Progenitor cell of endocrine pancreas (in vitro differentiated cells): ENCODE measurements at places on chromosomes 5 and 9.
A peak's percentile ranks its signal among the peaks of the same experiment; 100 is the strongest.

GRCh38 chr9:129175825-129176633 lies 2.0 kb downstream of the IER5L start:
- H3K27me3 ChIP-seq: peaks cover 18% of the 10 kb centered on the region
- H3K27ac ChIP-seq: peak overlapping the region; percentile 96
- DNase-seq: peak; percentile 63
- peaks cover 21% of the 10 kb centered on the region for H3K4me1 ChIP-seq

DNA sequence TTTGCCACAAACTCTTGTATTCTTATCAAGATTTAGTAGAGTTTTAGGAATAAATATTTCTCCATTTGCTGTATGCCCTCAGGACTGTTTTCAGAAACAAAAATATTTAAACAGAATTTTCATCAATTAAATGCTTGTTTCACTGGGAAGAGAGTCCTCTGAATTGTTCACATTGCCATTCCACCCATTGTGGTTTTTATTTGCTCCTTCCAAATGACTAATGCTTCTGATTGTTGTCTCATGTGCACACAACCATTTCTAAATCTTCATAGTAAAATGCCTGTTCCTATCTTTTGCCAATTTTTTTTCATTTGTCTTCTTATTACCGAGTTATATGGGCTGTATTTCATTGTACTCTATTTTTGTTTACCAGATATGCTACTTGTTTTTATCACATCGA lies 10.6 kb downstream of the MARCOL start:
- H3K27ac ChIP-seq: no peak overlapping the region
- H3K36me3 ChIP-seq: no peaks in the 10 kb centered on the region
- no peak overlapping the region for H3K4me3 ChIP-seq
- H3K4me1 ChIP-seq: peaks cover 2% of the 10 kb centered on the region
- peaks cover 20% of the 10 kb centered on the region for H3K27me3 ChIP-seq

- H3K36me3 ChIP-seq: no peaks in the 10 kb centered on the region
- no peak for DNase-seq
- no peak overlapping the region for H3K27ac ChIP-seq
Measured at GRCh38 chr5:147073098-147073497, 161.7 kb upstream of the STK32A start.

DNA sequence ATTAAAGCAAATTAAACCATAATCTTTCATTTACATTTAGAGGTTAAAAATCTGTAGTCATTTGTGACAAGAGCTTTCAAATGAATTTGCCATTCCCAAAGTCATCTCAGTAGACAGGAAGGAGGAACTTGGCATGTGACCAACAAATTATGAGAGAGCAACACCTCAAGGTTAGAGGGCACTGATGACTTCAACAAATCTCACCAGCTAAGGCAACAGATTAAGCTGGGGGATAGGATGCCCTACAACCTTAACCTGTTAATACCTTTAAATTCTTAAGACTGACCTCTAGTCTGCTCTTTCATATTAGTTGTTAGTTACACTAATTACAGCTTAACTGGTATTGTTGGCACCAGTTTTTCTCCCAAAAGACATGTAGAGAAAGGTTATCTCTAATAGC lies 18.4 kb downstream of the POU5F2 start:
- no peaks in the 10 kb centered on the region for H3K27me3 ChIP-seq
- peaks cover 12% of the 10 kb centered on the region for H3K4me1 ChIP-seq
- H3K36me3 ChIP-seq: no peaks in the 10 kb centered on the region

DNA sequence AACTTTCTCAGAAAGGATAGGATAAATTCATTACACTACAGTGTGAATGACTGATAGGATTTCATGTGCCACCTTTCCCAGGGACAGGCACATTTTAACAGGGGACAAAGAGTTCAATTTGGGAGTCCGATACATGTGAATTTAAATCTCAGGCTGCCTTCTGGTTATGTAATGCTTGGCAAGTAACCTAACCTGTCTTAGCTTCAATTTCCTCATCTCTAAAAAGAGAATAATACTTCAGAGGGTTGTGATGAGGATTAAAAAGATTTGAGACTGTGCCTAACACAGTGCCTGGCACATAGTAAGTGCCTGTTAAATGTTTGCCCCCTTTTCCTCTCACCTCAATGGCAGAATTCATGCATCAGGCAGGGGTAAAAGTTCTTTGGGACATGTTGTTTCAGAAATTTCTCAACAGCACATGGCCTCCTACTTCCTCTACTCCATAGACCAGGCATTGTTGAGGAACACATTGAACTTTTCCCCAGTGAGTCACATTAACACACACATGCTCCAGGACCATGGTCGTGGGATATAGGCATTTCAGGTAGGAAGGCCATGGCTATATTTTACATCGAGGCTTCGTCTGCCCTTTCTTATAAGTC lies 94.6 kb upstream of the EGFLAM start:
- no peak overlapping the region for H3K4me3 ChIP-seq
- no peak overlapping the region for H3K27ac ChIP-seq
- H3K4me1 ChIP-seq: no peaks in the 10 kb centered on the region
- no peaks in the 10 kb centered on the region for H3K36me3 ChIP-seq

GRCh38 chr5:32545102-32545800 lies 40.1 kb upstream of the SUB1 start:
- no peaks in the 10 kb centered on the region for H3K4me1 ChIP-seq
- H3K4me3 ChIP-seq: no peak overlapping the region
- no peak for DNase-seq
- no peaks in the 10 kb centered on the region for H3K27me3 ChIP-seq
- H3K36me3 ChIP-seq: no peaks in the 10 kb centered on the region

DNA sequence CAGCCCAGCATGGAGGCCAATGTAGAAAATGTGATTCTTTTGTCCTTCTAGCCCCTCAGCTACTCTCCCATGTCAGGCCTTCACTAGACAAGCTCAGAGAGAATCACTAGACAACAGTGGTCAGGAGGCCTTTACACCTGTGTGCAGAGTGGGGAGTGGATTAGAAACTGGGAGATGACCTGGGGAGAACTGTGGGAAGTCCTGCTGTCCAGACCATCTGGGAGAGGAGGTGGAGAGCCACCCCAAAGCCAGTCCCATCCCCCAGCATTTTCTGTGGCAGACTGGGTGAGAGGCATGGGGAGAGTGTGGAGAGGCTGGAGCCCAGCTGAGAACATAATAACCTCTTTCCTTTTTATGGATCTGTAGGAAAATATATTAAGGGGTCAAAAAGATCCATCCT lies 452.0 kb upstream of the DMAC1 start:
- H3K4me1 ChIP-seq: peaks cover 19% of the 10 kb centered on the region
- no peak overlapping the region for H3K4me3 ChIP-seq
- DNase-seq: no peak
- H3K27ac ChIP-seq: no peak overlapping the region

GRCh38 chr9:135523521-135524129 lies 2.4 kb downstream of the LCN1 start:
- H3K4me1 ChIP-seq: no peaks in the 10 kb centered on the region
- no peak overlapping the region for H3K4me3 ChIP-seq
- no peak for DNase-seq
- no peak overlapping the region for H3K27ac ChIP-seq

DNA sequence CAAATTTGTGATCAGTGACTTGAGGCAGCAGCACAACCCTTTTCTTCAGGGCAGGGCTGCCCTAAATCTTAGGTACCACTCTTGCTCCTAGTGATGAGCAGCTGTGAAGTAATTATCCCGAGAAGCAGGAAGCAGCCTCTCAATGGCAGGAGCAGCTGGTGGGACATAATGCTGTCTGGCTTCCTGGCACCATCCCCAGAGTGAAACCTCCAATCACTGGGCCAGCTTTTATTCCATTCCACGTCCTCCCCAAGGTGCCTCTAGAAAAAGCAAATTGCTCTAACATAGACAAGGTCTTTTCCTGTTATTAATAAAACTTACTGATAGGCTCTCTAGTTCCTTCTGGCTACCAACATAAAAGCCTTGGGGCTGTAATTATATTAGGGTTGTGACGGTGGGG lies 154.0 kb downstream of the FRMD3 start:
- no peaks in the 10 kb centered on the region for H3K27me3 ChIP-seq
- no peaks in the 10 kb centered on the region for H3K36me3 ChIP-seq
- peaks cover 12% of the 10 kb centered on the region for H3K4me1 ChIP-seq
- no peak for DNase-seq

- no peaks in the 10 kb centered on the region for H3K27me3 ChIP-seq
- H3K4me3 ChIP-seq: no peak overlapping the region
- DNase-seq: no peak
- no peak overlapping the region for H3K27ac ChIP-seq
- no peaks in the 10 kb centered on the region for H3K4me1 ChIP-seq
- peaks cover 5% of the 10 kb centered on the region for H3K36me3 ChIP-seq
Measured at GRCh38 chr9:127340721-127341120, 56.2 kb upstream of the SLC2A8 start.

- DNase-seq: no peak
- no peaks in the 10 kb centered on the region for H3K36me3 ChIP-seq
- no peak overlapping the region for H3K27ac ChIP-seq
- H3K27me3 ChIP-seq: peaks cover 7% of the 10 kb centered on the region
- H3K4me1 ChIP-seq: no peaks in the 10 kb centered on the region
Measured at GRCh38 chr5:74179179-74179578, 461.3 kb downstream of the ENC1 start.

- no peak overlapping the region for H3K4me3 ChIP-seq
- no peak for DNase-seq
Measured at GRCh38 chr9:27701587-27701986, 128.3 kb upstream of the C9orf72 start.

- no peak for DNase-seq
- no peak overlapping the region for H3K27ac ChIP-seq
- no peaks in the 10 kb centered on the region for H3K4me1 ChIP-seq
- H3K27me3 ChIP-seq: no peaks in the 10 kb centered on the region
Measured at GRCh38 chr9:138098908-138099791, 221.6 kb downstream of the CACNA1B start.

DNA sequence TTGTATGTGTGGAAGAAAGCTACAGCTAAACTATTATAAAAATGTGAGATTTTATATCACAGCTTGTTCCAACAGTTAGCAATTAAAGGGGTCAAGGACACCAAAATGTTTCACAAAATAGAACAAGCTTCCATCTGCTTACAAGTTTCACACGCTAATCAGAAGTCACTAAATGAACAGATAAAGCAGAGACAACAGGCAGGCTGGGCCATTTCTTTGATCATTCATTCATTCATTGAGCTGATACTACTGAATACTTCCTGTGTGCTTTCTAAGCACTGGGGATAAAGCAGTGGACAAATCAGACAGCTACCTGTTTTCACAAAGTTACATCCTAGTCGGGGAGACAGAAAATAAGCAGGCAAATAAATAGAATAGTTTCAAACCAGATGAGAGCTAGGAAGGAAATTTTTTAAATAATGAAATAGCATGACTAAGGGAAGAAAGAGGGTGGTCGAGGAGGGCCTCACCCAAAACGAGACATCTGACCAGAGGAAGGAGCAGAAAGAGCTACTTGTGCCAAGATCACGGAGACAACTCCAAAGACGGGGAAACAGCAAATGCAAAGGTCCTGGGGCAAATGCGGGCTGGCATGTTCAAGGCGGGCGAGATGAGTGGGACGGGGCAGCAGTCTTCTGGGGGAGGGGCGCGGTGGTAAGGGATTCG lies 1.2 kb downstream of the MAPK9 start:
- DNase-seq: no peak
- H3K36me3 ChIP-seq: peaks cover 9% of the 10 kb centered on the region
- peak overlapping the region; percentile 82 for H3K4me3 ChIP-seq
- peak overlapping the region; percentile 86 for H3K27ac ChIP-seq
- no peaks in the 10 kb centered on the region for H3K27me3 ChIP-seq

DNA sequence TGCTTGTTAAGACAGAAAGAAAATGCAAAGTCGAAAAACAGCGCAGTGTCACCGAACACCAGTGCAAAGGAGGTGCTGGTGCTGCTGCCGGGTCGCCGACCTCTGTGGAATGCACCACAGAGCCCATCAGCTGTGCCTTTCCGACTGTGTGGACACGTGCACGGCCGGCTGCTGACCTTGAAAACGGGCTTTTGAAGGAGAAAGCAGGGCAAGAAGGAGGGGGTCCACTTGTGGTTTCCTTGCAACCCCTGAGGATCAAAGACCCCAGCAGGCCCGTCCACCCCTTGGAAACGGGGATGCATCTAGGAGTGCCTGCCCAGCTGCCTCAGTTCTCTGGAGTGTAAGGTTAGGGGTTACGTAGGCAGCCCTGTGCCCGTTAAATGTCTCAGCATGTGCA lies 6.2 kb upstream of the OLFM1 start:
- no peak for DNase-seq
- H3K36me3 ChIP-seq: no peaks in the 10 kb centered on the region
- no peak overlapping the region for H3K27ac ChIP-seq
- no peak overlapping the region for H3K4me3 ChIP-seq
- H3K4me1 ChIP-seq: peaks cover 9% of the 10 kb centered on the region

DNA sequence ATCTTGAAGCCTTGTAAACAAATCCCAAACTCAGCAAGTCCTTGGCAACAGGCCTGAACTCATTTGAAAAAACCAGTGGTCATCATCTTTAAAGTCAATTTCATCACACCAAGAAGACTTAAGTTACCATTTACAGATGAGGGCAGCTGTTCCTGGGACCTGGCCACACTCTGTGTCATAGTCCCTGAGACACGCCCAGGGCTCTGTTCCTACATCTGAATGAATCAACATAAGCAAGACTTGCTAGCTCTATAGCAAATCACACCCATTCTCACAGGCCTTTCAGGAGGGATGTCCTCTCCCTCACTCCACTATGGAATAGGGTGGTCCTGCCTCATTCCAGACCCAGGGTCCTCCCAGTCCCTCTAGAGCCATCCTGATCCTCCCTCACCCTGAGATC lies 142.8 kb downstream of the NSG2 start:
- no peaks in the 10 kb centered on the region for H3K36me3 ChIP-seq
- DNase-seq: no peak
- no peak overlapping the region for H3K4me3 ChIP-seq
- H3K4me1 ChIP-seq: peaks cover 9% of the 10 kb centered on the region
- peaks cover 24% of the 10 kb centered on the region for H3K27me3 ChIP-seq

DNA sequence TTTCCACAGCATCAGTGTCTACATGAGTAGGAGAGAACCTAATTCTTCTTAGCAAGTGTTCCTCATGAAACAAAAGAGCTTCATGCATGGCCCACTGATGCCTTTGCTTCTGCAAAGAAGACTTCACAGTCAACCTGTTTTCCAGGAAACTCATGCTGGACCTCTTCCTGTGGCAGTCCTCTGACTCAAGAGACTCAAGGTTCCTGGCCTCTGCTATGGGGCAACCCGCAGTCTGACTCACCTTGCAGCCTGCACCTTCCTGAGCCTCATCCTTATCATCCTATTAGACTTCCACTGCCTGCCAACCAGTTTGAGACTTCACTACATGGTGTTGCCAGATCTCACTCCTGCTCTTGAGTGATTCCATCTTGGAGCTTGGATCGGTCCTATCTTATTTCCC lies 17.6 kb upstream of the AGGF1 start:
- no peak for DNase-seq
- H3K27me3 ChIP-seq: no peaks in the 10 kb centered on the region
- no peaks in the 10 kb centered on the region for H3K36me3 ChIP-seq
- H3K4me1 ChIP-seq: no peaks in the 10 kb centered on the region
- no peak overlapping the region for H3K4me3 ChIP-seq

- H3K27me3 ChIP-seq: peaks cover 3% of the 10 kb centered on the region
- no peak for DNase-seq
- no peak overlapping the region for H3K4me3 ChIP-seq
- H3K4me1 ChIP-seq: peaks cover 2% of the 10 kb centered on the region
- H3K27ac ChIP-seq: no peak overlapping the region
Measured at GRCh38 chr9:94717761-94718160, 8.7 kb upstream of the AOPEP start.

- DNase-seq: no peak
- H3K27me3 ChIP-seq: peaks cover 12% of the 10 kb centered on the region
- H3K27ac ChIP-seq: no peak overlapping the region
- no peak overlapping the region for H3K4me3 ChIP-seq
Measured at GRCh38 chr9:2984491-2984890, 140.6 kb upstream of the PUM3 start.

- no peak overlapping the region for H3K27ac ChIP-seq
- H3K4me3 ChIP-seq: no peak overlapping the region
- DNase-seq: no peak
- no peaks in the 10 kb centered on the region for H3K4me1 ChIP-seq
Measured at GRCh38 chr5:176501333-176501732, 35.9 kb downstream of the RNF44 start.
